ENCODE measurements at places on chromosomes 2 and 18. TPM values are rescaled to one million over a fixed set of nuclear protein-coding genes. Genes with fewer than 3 reads are reported as not detected.

DNA sequence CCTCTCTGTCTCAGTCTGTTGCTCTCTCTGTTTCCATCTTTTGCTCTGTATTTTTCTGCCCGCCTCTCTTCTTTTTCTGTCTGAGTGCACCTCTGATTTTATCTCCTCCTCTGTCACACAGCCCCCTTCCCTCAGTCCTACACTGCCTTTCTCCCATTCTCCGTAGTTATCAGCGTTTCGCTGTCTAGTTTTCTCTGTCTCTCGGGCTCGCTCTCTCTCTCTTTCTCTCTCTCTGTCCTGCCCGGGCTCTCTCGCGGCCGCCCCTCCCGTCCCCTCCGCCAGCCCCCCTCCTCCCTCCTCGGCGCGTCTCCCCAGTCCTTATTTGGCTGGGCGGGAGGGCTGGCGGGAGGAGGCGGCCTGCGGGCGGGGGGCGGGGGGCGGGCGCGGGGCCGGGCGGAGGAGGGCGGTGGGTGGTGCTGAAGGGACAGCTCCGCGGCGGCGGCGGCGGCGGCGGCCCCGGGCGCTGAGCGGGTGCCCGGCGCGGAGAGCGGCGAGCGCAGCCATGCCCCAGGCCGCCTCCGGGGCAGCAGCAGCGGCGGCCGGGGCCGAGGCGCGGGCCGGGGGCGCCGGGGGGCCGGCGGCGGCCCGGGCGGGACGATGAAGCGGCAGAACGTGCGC is at the start of gene KCNK3:
KCNK3 (plus strand) TSS at position 444 of the 618 bp plus-strand sequence; CDS start at position 598, 154 bp downstream.
- DNase-seq, result peak; percentile 49

GRCh38 chr2:55530539-55531081 is 11.1 kb downstream of the CFAP36 start:
- DNase-seq, result peak; percentile 20

DNA sequence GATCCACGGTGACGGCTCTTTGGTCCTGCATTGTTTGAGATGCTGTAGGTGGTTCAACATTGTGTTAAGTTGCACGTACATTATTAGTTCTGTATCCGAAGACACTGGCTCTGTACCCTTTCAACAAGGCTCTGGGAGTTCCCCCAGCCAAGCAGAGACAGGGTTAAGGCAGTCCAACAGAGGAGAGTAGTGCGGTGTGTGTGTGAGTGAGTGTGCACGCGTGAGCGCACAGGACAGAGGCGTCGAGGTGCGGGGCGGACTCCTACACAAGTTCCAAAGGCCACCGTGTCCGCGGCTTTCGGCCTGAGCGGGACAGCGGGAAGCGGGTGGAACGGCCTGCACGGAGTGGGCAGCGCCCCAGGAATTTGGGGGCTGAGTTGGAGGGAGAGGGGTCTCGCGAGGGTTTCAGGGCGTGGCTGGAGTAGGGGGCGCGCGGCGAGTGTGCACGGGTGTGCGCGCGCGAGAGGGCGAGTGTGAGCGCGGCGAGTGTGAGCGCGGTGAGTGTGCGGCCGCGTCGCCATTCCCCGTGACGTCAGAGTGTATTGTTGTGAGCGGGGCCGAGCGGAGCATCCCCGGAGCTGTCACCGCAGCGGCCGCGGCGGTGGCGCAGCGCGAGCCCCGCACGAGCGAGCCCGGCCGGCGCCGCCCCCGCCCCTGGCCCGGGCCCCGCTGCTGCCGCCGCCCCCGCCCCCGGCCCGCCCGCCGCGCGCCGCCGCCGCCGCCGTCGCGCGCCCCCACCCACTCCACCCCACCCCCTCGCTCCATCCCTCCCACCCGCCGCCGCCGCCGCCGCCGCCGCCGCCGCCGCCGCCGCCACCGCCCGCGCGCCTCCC is at the start of gene ASXL3:
ASXL3 (plus strand) TSS at position 535 of the 833 bp plus-strand sequence. CDS start 413 bp downstream, outside the sequence.
- DNase-seq, result no peak

GRCh38 chr2:149814049-149814448 is 226.5 kb upstream of the MMADHC start:
- DNase-seq, result no peak

GRCh38 chr18:58391231-58391825 is 237.6 kb downstream of the ALPK2 start:
- DNase-seq, result no peak

- no peak for DNase-seq
These were observed 185.5 kb downstream of the NOL4 start for GRCh38 chr18:34039201-34039600.

- DNase-seq, result no peak
These were observed 185.4 kb upstream of the REV1 start for GRCh38 chr2:99675130-99675661.

DNA sequence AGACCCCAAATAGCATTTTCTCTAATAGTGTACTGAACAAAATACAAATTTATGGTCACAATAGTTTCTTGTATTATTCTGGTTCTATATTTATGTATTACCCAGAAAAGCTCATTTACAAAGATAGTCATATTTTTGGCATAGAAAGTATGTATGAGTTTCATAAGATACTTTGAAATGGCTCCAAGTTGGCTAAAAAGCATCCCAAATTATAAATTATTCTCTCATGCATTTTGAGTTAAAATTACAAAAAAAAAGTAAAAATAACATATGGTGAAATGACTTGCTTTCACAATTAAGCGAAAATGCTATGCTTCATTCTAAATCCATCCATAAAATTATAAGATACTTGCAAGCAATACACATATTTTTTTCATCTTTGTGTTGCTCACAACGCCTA is 530.7 kb downstream of the ZNF804A start:
- no peak for DNase-seq

- DNase-seq, result no peak
These were observed 65.1 kb downstream of the SRBD1 start for GRCh38 chr2:45545943-45546342.

GRCh38 chr2:67871686-67872412 is 191.0 kb downstream of the C1D start:
- DNase-seq, result no peak

DNA sequence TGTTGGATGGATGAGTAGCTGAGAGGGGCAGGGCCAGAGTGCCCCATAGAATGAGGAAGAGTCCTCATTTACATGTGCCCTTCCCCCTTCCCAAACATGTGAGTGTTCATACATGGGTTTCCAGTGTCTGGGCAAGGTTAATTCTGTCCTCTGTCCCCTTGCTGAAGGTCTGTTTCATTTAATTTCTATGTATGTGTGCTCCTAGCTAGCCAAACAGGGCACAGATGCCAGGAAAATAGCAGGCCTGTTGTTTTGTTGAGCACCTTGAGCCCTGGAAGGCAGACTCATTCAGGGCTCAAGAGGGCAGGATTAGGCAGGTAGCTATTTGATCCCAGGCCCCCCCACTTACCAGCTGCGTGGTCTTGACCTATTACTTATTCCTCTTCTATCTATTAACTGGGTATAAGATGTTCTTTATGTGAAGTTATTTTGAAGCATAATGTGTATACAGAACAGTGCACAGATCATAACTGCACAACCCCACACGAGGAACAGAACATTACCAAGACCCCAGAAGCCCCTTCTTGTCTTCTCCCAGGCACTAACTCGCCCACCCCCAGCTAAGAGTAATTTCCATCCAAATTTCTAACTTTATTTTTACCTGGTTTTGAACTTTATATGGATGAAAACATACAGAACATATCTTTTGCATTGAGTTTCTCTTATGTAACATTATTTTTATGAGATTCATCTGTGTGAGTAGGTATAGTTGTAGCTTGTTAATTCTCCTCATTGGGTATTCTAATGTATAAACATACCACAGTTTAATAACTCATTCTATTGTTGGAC is 164.3 kb downstream of the RPIA start:
- DNase-seq, result no peak

- DNase-seq, result no peak
These were observed 117.9 kb downstream of the KCNH7 start for GRCh38 chr2:162720559-162721271.

DNA sequence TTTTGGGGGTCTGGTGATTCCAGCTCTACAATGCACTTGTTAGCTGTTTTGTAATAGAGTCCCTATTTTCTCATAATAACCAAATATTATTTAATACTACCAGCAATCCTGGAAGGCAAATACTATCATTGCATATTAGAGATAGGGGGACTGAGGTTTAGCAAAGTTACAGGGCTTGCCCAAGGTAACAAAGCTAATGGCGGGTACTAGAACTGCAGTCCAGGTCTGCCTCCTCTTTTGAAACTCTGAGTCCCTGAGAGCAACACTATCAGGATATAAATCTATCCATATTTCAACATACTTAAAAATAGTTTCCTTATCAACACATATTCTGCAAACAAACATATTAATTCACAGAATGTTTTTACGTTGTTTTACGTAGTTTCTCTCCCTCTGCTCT is 235.5 kb upstream of the ACVR2A start:
- DNase-seq, result no peak

DNA sequence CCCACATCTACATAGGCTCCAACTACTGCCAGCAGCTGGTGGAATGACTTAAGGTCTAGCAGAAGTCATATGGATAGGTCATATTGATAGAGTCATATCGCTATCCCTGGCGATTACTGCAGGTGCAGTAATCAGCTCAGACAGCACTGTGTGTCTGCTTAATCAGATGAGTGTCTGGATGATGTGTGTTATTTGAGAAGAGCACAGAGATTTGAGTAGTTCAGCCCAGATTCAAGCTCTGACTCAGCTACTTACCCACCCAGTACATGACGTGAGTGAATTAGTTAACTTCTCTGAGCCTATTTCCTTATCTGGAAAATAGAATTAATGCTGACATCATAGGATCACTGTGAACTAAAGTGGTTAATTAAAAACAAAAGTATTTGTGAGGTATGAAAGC is 78.9 kb downstream of the EHD3 start:
- no peak for DNase-seq

The RAMP1 gene
- total RNA-seq, result 1.8 TPM

The KCNS3 gene
- total RNA-seq, result not detected

The TUBA4B gene
- total RNA-seq, result not detected

The TNFAIP6 gene
- total RNA-seq, result not detected

The LRRTM4 gene
- not detected for total RNA-seq

The AGBL5 gene
- 12.1 TPM for total RNA-seq

The MAL gene
- total RNA-seq, result 93.8 TPM

The DHRS9 gene
- 6.3 TPM for total RNA-seq

Data from activated T-cell treated with anti-CD3 and anti-CD28 coated beads, Interleukin-2, amount 50 U/mL, for 72 hours (primary cell).